ENCODE measurements at places on chromosomes 16 and 17.

DNA sequence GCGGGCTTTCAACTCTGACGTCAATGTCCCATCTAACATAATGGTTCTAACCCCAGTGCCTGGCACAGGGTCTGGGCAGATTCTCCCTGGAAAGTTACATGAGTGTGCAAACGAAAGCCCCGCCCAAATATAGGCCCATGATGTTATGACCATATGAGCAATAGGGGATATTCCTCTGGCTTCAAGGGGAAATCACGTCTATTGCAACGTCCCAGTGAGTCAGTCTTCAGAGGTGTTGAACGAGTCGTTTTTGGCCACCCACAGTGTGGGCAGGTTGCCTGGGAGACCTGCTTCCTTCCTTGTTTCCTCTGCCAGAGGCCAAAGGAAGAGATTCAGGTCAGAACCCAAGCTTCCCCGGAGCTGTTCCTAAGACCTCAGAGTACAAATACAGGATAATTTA lies 30.3 kb downstream of the PIK3R5 start:
- no peak for DNase-seq

GRCh38 chr16:9499941-9500593 lies 408.6 kb downstream of the HAPSTR1 start:
- no peak for DNase-seq

DNA sequence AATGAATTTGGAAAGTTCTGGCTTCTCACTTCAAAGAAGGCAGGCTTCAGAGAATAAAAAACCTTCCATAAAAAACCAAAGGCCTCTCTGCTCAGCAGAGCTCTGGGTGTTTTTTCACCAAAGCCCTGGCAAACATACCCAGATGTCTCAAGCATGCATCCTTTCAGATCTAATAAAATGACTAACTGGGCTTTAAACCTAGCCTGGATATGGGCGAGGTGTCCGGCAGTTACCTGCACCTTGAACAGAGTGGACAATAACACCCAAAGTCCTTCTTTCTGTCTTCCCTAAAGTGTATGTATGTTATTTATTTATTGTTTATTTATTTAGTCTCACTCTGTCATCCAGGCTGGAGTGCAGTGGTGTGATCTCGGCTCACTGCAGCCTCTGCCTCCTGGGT lies 469.3 kb downstream of the XYLT1 start:
- DNase-seq, result no peak

DNA sequence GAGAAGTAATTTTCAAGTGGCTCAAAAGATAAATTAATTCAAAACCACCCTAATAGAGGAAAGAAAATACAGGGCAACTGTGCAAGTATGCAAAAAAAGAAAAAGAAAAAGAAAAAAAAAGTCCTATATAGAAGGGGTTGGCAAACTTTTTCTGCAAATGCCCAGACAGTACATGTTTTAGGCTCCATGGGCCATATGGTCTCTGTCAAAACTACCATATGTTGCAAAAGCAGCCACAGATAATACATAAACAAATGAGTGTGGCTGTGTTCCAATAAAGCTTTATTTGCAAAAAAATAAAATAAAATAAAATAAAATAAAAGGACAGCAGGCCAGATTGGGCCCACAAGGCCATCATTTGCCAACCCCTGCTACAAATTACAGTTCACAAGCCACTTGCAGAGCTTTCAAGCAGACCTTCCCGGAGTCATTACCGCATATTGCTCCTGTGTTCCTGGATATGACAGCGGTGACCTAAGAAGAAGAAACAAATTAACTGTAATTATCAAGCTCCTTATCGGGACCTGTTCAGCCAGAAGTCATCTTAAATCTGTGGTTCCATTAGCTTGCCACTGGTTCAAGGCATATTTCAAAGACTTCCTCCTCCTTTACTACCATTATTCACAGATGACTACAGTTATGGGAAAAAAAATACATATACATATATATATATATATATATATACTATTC lies 15.9 kb downstream of the ZC3H7A start:
- DNase-seq, result no peak

DNA sequence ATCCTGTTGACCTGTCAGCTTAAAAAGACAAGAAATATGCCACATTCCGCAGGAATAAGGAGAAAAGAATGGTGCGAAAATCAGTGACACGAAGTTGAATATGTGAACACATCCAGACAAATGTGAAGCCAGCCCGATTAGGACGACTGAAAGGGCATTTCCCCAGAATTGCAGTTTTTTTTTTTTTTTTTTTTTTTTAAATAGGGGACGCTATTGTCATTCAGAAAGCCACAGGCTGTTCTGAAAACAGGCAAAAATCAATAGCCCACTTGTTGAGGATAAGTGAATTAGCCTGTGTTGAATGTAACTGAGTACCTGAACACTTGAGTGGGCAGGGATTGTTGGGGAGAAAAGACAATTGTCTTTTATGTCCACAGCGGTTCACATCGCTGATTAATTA lies 507.1 kb downstream of the WWOX start:
- no peak for DNase-seq

DNA sequence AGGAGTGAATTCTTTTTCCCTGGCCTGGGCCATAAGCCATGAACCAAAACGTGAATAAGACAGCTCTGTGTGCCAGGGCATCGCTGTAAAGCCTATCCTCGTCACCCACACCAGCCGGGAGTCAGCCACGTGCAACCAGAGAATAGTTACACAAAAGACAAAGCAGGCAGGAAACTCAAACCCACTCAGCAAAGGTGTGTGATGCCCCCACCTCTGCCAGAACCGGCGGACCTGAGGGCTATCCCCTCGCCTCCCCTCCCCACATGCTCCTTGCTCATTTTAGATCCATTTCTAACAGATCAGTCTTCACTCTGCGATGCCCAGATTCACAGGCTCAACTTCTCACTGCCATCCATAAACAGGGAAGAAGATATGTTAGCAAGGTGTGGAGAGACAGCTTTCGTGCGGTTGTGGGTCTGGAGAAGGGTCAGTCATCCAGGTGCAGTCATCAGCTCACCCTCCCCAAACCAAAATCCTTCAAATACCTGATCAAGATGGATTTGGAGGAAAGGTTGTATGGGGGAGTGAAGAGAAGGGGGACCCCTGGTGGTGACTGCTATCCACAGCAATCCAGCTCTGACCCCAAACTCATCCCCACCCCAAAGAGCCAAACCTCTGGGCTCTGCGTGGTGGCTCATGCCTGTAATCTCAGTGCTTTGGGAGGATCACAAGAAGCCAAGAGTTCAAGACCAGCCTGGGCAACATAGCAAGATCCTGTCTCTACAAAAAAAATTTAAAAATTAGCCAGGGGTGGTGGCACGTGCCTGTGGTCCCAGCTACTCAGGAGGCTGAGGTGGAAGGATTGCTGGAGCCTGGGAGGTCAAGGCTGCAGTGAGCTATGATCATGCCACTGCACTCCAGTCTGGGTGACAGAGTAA lies 219.2 kb downstream of the C16orf78 start:
- DNase-seq, result no peak

- DNase-seq, result no peak
Measured at GRCh38 chr17:15998031-15998562, 1.4 kb downstream of the ZSWIM7 start.

DNA sequence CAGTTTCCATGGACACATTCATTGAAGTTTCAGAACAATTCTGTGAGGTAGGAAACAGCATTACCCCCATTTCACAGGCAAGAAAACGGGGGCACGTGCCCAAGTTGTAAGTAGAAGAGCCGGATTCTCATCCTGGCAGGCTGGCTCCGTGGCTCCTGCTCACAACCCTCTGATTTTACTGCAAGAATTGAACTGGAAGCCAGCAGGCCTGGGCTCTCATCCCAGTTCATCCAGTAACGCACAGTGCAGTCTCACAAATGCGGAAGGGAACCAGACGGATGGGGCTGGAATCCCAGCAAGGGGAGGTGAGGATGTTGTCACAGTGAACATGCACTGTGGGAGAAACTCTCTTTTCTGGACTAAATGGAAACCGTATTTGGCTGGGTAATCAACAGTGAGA lies 40.7 kb upstream of the DOC2B start:
- DNase-seq, result peak; percentile 15

GRCh38 chr17:28841901-28842281 lies 699 bp downstream of the FAM222B start:
- DNase-seq, result no peak

- no peak for DNase-seq
Measured at GRCh38 chr17:81831957-81832607, 1.0 kb downstream of the MCRIP1 start.

DNA sequence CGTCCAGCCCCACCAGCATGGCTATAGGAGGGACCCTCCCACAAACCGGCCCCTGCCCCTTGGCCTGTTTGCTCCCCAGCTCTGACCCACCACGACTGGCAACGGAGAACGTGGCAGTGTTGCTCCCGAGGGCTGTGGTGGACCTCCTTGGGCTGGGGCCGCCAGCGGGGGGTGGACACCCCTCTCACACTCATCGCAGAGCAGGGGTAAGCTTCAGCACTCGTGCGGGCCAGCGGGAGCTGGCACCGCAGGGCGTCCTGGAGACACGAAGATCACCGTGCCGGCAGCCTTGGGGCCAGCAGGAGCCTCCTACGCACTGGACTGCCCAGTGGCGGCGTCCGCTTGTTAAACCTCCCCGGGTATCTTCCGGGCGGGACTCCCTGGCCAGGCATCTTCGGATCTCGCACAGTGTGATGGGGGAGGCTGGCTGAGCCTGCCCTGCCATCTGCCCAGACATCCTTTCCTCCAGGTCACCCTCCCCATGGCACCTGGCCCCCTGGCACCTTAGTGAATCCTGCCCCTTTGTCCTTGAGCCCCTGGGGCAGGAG lies 53.5 kb downstream of the ABR start:
- no peak for DNase-seq

DNA sequence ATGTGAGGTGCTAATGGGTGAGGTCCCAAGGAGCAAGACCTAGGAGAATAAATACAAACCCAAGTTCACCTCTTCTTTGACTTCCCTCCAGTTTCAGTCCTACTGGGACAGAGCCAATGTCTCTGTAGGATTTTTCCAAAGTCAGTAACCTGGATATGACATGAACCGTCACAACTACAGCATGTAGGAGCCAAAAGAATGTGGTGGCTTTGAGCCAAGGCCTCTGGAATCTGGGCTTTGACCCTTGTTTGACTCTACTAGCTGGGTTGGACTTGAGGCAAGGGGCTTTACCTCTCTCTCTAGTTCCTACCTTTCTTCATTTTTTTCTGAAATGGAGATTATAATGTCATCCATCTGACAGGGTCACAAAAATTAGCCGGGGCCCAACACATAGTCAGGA lies 91.4 kb downstream of the CACNG3 start:
- DNase-seq, result no peak

DNA sequence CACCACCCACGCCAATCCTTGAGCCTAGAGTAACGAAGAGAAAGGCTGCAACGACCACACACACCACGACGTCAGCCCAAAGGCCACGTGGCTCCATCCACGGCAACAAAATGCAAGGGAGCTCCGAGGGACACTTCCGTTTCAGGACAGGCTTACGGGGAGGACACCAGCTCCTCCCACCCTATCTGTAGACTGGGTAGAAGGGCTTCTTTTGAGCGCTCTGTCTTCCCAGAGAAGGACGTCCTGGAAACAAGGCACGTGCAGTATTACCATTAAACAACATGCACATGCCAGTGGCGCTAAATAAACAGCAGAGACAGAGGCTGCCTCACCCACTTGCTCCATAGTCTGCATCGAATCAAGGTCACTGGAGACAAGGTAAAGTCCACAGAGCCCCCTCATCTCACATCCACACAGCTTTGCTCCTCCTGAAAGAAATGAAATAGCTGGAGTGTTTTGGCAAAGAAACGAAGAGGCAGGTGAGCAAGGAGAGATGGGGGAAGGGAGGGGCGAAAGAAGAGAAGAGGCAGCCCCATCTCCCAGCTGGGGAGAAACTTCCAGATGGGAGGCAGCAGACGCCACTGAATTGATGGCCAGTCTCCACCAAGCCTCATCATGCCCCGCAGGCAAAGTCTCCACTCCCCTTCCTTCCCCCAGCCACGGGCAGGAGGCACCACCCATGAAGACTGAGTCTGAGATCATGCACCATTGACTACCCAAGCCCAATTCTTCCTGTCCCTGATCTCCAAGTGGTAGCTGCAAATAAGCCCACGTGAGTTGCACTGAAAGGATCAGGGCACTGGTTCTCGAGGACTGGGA lies 24.0 kb downstream of the ZFHX3 start:
- no peak for DNase-seq

Data from C1 segment of cervical spinal cord (tissue), 14 donors.